ENCODE measurements at places on chromosomes 6 and 20.

DNA sequence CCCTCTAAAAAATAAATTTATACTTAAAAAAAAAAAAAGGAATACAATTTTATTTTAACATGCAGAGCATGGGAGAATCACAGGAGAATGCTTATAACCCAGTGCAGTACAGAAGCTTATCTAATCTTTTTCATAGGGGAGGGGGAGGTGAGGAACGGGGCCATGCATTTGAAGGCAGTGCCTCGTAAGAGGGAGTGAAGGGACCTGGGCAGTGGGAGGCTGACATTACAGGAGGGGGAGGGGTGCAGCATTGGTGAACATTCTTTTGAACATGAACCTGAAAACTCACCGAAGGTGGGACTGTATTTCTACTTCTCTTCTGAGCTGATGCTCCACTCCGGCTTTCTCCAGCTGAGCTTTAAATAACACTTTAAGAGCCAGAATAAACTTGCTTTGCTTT is 9.3 kb downstream of the AURKA start:
- DNase-seq, result no peak

- no peak for DNase-seq
Measured at GRCh38 chr6:71290611-71291010, 2.0 kb downstream of the OGFRL1 start.

- no peak for DNase-seq
Measured at GRCh38 chr6:13787137-13787536, 27.2 kb downstream of the MCUR1 start.

- no peak for DNase-seq
Measured at GRCh38 chr6:111183702-111184517, 96.6 kb downstream of the SLC16A10 start.

DNA sequence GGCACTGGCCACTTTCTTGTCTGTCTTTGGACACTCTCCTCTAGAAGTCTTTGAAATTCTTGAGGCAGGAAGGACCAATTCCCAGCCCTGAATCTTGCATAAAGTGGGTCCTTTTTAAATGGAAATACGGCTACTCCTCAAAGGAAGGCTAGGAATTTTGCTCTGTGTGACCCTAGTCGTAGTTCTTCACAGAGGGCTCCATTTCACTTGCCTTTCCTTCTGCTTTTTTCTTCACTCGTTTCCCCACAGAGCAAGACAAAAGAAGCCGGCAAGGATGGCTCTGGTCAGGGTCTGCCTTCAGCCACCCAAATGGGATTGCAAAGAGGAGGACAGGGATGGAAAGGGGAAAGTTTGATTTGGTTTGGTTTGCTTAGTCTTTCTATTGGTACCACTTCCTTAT is 25.8 kb downstream of the HLA-E start:
- no peak for DNase-seq

- no peak for DNase-seq
Measured at GRCh38 chr6:42933205-42933604, 3.9 kb downstream of the CNPY3 start.

Data from RWPE2 (cell line).